ENCODE measurements at places on chromosomes 7 and 10. TPM values are rescaled to one million over a fixed set of nuclear protein-coding genes. Genes with fewer than 3 reads are reported as not detected.

Gene ETV1
- 42.8 TPM for total RNA-seq

Gene WNT8B
- not detected for total RNA-seq

Gene ZNF316
- 12.4 TPM for total RNA-seq

Gene BAMBI
- total RNA-seq = 7.3 TPM

Gene AKR1C2
- 71.3 TPM for total RNA-seq

Gene CCL26
- not detected for total RNA-seq

Gene C10orf67
- not detected for total RNA-seq

Gene HMX2
- not detected for total RNA-seq

Gene SYT15
- total RNA-seq = 0.06 TPM

Gene SDK1
- total RNA-seq = 0.25 TPM

Gene CYP3A7
- total RNA-seq = not detected

Gene ACTR3C
- not detected for total RNA-seq

Gene CYP3A5
- total RNA-seq = not detected

Gene REEP3
- 83.6 TPM for total RNA-seq

Gene TDRD1
- 1.9 TPM for total RNA-seq

Gene PSD
- 0.26 TPM for total RNA-seq

Gene CFAP70
- 1.6 TPM for total RNA-seq

Gene PLEKHS1
- total RNA-seq = not detected

Gene FOXP2
- 2.2 TPM for total RNA-seq

Gene LOXL4
- 82.6 TPM for total RNA-seq

Gene OR2A5
- not detected for total RNA-seq

Gene TUBB8
- not detected for total RNA-seq

Gene OGDHL
- 0.26 TPM for total RNA-seq

Gene ITGB8
- total RNA-seq = 5.7 TPM

Gene HYAL4
- not detected for total RNA-seq

Data from aortic smooth muscle cell (primary cell).